ENCODE measurements at places on chromosomes 4 and X. TPM values are rescaled to one million over a fixed set of nuclear protein-coding genes. Genes with fewer than 3 reads are reported as not detected.

Gene MAGEA12
- not detected for total RNA-seq

Gene SMIM10L2A
- total RNA-seq: 0.39 TPM

Gene CT45A5
- total RNA-seq: not detected

Gene PCDH7
- 111 TPM for total RNA-seq

Gene CT45A9
- not detected for total RNA-seq

Measured in placental epithelial cell (primary cell).